ENCODE measurements at places on chromosomes 6 and 20.
A peak's percentile ranks its signal among the peaks of the same experiment; 100 is the strongest.

DNA sequence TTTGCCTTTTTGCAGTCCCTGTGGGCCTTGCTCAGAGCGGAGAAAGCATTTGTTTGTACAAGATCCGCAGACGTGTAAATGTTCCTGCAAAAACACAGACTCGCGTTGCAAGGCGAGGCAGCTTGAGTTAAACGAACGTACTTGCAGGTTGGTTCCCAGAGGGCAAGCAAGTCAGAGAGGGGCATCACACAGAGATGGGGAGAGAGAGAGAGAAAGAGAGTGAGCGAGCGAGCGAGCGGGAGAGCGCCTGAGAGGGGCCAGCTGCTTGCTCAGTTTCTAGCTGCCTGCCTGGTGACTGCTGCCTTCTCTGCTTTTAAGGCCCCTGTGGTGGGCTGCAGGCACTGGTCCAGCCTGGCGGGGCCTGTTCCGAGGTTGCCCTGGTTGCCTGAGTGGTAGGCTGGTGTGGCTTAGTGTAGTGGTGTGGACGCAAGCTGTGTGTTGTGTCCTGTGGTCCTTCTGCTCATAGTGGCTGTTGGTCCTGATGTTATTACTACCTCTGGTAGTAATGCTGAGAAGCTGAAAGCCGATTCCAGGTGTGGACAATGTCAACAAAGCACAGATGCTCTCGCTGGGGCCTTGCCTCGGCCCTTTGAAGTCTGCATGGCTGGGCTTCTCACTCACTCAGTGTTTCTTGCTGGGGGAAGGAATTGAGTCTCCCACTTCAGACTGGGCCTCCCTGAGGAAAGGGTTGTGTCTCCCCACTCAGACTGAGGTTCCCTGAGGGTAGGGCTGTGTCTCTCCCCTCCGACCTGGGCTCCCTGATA lies 12.1 kb downstream of the VEGFA start:
- DNase-seq, result no peak

GRCh38 chr6:163637524-163637923 lies 223.0 kb downstream of the QKI start:
- no peak for DNase-seq

DNA sequence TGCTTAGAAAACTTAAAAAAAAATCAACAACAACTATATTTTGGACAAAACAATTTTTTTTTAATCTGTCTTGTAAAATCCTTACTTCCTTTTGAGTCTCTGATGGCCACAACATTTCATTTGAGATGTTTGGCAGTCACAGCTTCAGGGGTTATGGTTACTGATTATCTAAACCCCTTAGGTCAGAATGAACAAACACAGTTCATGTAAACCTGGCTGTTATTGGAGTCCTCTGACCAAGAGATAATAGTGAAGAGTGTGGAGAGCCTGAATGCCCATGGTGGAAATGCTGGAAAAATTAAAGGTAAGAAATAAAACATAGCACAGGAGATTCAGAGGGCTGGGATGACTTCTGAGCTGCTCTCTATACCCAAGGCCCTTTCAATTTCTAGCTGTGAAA lies 38.2 kb downstream of the TMX4 start:
- DNase-seq, result no peak

- no peak for DNase-seq
Measured at GRCh38 chr6:149903938-149904611, 6.2 kb upstream of the RAET1E start.

- DNase-seq, result no peak
Measured at GRCh38 chr20:37384683-37385174, 38.8 kb downstream of the SRC start.

DNA sequence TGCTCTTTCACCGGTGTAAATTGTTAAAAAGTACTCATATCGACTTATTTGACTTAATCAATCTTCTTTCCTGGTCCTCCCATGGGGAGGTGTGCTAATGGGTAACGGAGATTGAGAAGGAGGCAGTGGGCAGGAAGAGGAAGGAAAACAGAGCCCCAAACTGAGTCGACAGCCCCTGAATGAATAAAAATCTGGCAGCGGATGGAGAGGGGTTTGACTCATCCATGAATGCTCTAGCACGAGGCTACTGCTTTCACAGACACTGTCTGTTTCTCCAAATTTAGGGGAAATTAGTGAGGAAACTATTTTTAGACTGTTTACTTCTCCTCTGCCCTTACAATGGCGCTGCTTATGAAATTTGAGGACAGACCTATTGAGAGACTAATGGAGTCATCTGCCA lies 142.2 kb upstream of the ATXN1 start:
- DNase-seq, result peak; percentile 4

DNA sequence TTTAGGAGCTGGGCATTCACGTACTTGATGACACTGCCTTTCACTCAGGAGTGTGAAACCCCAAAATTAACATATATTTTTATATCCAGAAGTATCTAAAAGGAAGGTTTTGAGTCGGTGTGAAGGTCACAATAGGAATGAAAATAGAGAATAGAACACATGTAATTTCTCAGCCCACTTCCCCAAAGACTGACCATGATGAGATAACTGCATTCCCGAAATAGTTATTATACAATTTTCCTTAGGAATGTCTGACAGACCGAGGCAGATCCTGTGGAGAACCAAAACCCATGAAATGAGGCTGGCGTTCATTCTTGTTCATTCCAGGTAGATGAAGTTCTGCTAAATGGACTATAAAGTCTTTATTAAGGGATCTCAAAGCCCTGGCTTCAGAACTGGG lies 10.3 kb downstream of the NSFL1C start:
- no peak for DNase-seq

DNA sequence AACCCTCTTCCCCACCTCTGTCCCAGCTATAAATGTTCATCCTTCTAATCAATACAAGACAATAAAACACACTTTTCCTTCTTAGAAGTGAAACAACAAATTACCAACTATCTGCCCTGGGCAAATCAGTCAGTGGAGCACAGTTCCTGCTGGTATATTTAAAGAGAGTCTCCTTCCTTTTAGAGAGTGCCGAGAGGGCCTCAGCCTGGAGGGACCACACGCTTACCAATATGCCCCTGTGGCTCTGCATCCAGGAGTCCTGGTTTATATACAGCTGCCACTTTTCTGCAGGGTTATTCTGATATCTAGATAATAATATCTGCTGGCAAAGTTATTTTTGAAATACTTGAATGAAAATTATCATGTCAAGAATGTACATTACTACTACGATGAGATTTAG lies 87.4 kb upstream of the KCNK16 start:
- DNase-seq, result no peak

DNA sequence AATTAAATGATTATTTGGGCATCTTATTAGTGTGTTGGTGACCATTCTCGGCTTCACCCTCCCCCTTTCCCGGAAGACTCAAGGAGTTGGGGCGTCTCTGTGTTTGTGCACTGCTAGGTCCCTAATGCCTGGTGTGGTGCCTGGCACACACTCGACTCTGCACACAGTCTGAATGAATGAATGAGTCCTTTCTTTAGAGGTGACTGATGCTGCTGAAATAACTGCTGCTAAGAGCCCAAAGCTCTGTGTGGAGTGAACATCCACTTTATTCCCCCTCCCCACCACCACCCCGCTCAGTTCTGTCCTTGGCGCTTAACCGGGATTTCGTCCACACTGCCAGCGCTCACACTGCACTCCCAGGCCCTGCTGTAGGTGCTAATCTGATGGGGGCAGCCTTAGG lies 1.2 kb upstream of the PHACTR3 start:
- DNase-seq, result no peak

DNA sequence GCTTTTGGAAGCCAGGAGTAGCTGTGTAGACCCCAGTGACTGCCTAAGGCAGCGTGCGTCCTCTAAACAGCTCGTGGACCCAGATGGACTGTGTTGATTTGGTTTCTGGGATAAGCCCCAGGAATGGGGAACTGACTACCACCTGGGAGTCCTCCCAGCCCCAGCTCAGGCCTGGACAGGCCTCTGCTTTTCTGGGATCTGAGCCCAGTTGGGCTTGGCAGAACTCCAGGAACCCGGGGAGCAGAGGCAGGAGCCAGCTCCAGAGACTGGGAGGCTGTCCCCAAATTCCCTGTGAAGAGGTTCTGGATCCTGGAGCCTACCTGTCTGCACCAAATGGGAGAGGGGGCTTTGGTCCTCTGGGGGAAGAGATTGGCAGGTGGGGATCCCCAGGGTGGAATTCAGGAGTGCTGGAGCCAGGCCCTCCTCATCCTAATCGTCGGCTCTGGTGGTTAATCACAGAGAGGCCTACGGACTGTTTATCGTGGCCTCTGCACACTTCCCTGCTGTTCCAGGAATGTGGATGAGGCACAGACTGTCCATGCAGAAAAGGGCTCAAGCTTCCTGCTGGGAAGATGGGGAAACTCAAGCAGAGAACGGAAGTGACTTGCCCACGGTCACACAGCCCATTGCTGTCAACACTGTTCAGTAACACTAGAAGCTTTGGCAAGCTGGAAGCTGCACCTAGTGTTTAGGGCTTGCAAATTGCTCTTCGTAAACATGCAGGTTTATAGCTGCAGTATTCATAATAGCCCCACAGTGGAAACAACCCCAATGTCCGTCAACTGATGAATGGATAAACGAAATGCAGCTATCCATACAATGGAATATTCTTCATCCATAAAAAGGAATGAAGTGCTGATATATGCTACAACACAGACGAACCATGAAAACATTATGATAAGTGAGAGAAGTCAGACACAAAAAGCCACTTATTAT lies 100.6 kb downstream of the KCNB1 start:
- DNase-seq, result peak; percentile 63

- DNase-seq, result no peak
Measured at GRCh38 chr6:136918706-136919105, 3.4 kb upstream of the SLC35D3 start.

GRCh38 chr20:6213311-6213710 lies 90.5 kb upstream of the FERMT1 start:
- no peak for DNase-seq

Data from putamen (tissue), 1 donor.